LNCaP clone FGC (cell line): ENCODE measurements at places on chromosomes 5 and 9.

- no peak for DNase-seq
Observed at GRCh38 chr9:112487008-112487798, 576 bp downstream of the KIAA1958 start.

GRCh38 chr5:149063896-149064478, 1.1 kb upstream of the SH3TC2 start:
- no peak for DNase-seq

DNA sequence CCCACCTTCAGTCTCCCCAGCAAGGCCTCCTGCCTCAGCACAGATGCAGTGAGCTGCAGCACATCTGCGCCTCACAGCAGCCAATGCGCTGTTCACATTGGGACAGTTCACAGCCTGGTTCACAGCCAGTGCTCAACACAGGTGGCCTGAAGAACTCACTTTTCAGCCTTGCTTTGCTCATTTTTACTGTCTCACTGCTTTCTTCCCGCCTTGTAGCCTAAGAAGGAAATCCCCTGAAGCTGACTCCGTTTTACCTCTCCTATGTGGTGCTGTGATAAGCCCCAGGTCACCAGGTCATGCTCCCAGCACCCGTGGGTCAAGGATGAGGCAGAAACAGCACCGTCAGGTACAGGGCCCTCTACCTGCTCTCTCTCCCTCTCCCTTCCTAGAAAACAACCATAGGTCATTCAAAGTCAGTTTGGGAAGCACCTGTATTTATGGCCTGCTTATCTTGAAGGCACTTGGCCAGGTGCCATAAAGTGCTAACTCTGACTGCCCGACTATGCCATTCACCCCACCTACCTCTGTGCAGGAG, 1.1 kb downstream of the GCNT4 start:
- no peak for DNase-seq

- DNase-seq = no peak
Observed at GRCh38 chr9:92147030-92147851, 32.0 kb upstream of the SPTLC1 start.

DNA sequence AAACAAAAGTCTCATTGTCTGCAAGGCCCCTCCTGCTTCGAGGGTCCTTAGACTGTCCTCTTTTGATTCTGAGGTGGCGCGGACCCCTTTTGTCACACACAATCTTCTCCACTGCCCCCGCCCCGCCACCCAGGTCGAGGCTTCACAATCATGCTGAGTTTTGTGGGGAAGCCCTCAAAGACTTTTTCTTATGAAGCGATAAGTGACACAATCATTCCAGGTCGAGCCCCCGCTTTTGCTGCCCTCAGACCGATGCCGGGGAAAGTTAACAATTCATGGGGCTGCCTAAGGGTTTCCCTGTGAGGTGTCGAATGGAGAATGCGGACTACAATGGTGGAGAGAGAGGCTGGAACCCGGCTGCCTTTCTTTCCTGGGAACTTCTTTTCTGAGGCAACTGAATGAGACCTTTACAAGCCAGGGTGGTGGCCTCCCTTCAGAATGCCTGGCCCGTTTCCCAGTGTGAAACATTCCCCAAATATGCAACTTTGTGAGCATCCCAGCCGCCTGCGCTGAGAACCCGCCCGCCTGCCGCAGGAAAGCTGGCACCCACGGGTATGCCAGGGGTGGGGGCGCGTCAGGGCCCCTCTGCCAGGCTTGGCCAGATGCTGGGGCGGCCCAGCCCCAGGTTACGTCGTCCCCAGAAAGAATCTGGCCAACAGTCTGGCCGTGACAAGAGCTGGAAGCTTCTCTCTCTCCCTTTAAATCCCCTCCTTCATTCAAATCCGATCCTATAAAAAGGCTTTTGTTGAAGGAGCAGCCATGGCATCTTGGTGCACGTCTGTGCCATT, 71.9 kb downstream of the MAP1B start:
- no peak for DNase-seq

DNA sequence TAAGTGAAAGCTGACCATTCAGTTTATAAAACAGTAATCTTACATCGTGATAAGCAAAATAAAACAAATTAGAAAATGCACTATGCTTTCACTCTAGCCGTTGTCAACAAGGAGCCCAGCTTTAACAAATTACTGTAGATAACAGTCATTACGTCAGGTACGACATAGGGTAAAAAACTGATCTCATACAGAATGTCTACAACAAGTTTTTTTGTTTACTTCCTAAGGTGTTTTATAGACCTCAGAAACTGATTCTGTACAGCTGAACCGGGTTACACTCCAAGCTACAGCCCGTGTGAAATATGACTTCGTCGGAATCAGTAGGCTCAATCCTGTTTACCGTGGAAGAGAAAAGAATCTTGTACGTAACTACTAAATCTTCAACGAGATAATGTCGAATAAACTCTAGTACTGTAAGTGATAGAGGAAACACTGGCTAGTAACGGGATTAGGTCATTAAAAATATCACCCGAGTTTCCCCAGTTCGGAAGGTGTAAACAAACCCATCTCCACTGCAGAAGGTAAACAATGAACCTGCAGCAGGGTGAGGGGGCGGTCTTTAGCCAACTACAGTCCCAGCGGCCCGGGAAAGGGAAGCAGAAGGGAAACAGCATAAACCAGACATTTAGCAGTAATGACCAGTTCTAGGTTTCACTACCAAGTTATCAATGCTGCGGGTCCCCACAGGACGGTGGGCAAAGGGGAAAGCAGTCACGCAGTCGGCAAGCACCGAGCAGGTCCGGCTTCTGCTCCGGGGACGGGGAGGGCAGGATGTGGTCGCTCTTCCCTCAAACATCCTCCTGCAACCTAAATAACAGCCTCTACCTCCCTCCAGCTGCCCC, 1.1 kb downstream of the RICTOR start:
- DNase-seq = no peak

DNA sequence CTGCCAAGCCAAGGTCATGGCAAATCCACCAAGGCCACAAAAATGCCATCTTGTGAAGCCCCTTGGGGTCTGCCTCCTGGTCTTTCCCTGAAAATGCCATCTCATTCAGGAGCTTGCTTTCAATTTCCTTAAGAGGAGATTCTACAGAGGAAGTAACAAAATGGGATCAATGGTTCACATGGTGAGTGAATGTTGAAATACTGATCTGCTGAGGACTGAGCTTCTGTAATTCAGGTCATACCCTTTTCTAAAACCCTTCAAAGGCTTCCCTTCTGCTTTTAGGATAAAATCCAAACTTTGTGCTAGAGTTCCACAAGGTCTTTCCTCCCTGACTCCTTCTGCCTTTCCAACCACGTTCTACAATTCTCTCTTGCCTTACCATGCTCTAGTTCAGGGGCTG, 24.7 kb upstream of the NR3C1 start:
- no peak for DNase-seq

- DNase-seq = no peak
Observed at GRCh38 chr5:73214996-73215395, 42.0 kb downstream of the TMEM174 start.

- no peak for DNase-seq
Observed at GRCh38 chr9:92292338-92293074, 991 bp downstream of the IARS1 start.

DNA sequence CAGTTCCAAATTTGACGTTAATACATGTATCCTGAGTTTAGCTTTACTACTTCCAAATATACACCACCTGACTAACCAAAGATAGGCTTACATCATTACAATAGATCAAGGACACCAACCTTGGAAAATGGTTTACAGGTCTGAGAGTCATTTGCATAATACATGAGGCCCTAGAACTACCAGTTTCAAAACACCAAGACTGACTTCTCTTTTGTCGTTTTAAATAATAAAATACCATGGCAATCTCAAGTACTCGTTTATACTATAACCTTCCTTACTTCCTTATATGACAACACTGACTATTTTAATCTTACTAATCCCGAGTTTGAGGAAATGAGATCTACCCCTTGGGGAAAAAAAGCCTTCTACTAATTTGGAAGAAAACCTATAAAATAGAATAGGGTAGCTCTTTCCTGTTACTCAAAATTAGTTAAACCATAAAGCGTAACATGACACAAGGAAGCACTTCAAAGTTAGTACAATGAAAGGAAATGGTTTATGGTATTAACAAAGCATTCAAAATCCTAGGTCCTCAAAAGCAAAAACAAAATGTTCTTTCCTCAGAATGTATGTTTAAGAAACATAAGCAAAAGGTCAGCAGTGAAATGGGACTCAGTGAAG, 42.1 kb downstream of the UBQLN1 start:
- DNase-seq = no peak

- no peak for DNase-seq
Observed at GRCh38 chr5:160534914-160535313, 113.3 kb downstream of the PTTG1 start.

DNA sequence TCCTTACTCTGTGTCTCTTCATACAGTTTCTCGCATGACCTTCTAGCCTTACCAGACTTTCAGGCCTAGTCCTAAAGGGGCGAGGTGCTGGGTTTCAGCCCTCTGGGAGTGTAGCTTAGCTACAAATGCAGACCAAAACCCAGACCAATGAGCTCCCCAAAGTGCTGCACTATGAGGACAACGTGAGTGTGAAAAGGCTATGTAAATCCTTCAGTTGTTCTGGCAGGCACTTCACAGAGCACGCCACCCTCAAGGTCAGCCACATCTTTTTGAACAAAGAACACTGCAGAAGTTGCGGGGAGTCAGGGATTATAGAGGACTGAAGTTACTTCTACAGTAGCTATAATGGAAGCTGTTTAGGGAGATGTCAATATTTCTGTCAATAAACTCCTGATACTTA, 301.7 kb downstream of the MARCHF11 start:
- no peak for DNase-seq

- DNase-seq = no peak
Observed at GRCh38 chr9:21669701-21670100, 132.7 kb upstream of the MTAP start.

- DNase-seq = no peak
Observed at GRCh38 chr5:178196986-178197385, 7.3 kb upstream of the HNRNPAB start.

GRCh38 chr9:93077811-93078210, 18.2 kb upstream of the CARD19 start:
- no peak for DNase-seq

GRCh38 chr5:43362725-43363435, 49.3 kb downstream of the CCL28 start:
- DNase-seq = no peak

- DNase-seq = no peak
Observed at GRCh38 chr5:56419667-56420066, 186.5 kb upstream of the ANKRD55 start.

GRCh38 chr5:29143266-29143665, 2050.2 kb upstream of the CDH6 start:
- no peak for DNase-seq

DNA sequence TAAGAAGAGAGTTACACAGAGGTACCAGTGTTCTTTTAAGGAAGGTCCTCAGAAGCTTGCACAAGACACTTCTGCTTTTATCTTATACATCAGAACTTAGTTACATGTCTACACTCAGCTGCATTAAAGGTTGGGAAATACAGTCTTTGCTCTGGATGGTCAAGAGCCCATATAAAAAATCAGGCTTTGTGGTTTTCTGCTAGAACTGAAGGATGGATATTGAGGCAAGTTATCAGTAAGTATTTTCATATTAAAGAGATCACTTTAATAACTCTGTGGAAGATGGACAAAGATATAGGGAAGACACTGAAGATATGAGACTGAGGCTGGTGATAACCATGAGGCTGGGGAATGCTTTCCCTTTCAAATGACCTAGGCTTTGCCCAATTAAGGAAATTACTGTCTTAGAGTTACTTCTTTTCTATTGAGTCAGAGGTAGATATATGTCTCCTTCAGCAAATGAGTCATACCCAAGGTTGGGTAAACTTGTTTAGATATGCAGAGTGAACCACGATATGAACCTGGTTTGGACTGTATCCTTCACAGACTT, 87.0 kb upstream of the TNC start:
- DNase-seq = no peak

- no peak for DNase-seq
Observed at GRCh38 chr9:130921989-130922892, 16.8 kb downstream of the FIBCD1 start.

- no peak for DNase-seq
Observed at GRCh38 chr5:52771343-52772039, 16.2 kb upstream of the ITGA1 start.

DNA sequence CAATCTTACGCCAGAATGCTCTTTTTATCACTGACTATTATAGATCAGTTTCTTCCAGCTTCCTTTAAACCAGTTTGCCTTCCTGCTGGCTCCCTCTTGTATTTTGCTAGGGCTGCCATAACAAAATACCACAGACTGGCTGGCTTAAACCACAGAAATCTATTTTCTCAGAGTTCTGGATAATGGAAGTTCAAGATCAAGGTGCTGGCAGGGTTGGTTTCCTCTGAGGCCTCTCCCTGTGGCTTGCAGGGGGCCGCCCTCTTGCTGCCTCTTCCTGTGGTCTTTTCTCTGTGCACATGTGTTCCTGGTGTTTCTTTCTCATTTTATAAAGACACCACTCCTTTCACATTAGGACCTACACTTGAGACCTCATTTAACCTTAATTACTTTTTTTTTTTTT, 6.8 kb upstream of the FXN start:
- no peak for DNase-seq

- no peak for DNase-seq
Observed at GRCh38 chr9:97714435-97714834, 17.3 kb upstream of the XPA start.

DNA sequence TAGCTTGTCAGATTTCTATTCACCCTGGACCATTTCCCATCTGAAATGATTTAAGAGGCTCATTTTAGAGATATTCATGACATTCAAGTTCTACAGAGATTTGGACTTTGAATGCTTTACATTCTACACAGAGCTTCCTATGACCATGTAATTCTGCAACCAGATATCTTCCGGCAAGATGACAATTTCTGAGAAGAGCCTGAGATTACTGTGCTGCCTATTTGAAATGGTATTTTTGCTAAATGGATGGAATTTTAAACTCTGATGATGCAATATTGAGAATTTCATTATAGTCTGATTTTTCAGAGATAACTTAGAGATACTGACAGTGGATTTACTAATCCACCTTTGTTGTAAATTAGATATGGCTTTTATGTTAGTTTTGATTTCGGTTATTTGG, 16.0 kb upstream of the ACOT12 start:
- DNase-seq = no peak

GRCh38 chr5:13212886-13213285, 731.6 kb downstream of the DNAH5 start:
- no peak for DNase-seq

GRCh38 chr5:171840711-171841522, 55.3 kb downstream of the SMIM23 start:
- DNase-seq = no peak
